ENCODE measurements at places on chromosomes 7 and 10.

GRCh38 chr10:6400331-6400730, 179.7 kb downstream of the PRKCQ start:
- DNase-seq = no peak

DNA sequence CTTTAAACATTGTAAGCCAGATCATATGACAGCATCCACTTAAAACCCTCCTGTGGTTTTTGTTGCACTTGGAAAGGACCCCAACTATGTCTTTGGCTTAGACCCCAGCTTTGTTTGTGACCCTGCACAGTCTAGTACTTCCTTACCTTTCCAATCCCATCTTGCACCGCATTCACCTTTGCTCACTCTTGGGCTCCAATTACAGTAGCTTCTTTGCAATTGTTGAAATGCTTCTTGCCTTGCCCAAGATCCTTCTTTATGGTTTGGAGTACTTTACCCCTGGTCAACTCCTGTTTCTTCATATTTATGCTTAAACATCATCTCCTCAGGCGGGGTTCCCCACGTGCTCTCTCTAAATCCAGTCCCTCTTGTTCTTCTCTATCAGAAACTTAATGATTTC, 162.6 kb downstream of the PTEN start:
- DNase-seq = no peak

DNA sequence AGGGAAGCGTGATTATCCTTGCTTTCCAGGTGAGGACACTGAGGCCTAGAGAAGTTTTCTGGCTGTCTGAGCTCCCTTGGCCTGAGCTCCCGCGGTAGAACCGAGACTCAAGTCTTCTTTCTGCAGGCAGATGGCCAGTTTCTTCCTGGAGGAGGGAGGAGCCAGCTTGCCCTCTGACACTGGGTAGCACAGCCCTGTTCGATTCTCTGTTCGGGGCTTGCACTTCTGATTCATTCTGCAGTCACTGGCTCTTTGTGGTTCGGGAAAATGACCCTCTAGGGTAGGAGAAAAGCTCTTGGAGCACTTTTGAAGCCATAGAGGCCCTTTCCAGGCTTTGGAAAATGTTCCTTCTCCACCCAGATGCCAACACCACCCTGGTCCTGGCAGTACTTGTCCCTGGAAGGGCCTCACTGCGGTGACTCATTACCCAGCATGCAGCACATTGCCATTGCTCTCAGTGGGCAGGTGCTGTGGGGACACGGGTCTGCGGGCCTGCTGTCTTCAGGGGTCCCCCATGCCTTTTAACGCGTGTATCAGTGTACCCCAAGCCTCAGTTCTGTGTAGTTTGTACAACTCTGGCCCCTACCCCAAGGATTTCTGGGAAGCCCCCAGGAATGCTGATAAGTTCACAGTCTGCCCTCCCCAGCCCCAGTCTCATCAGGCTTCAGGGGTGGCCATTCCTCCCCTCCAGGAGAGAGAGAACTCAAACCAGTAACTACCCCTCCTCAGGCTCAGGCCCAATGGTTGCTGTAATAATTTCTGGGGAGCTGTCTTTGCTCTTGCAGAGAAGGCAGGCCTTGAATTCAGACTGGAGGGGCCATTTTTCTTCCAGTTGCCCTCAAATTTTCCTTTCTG, 11.9 kb downstream of the CHST3 start:
- DNase-seq = no peak

DNA sequence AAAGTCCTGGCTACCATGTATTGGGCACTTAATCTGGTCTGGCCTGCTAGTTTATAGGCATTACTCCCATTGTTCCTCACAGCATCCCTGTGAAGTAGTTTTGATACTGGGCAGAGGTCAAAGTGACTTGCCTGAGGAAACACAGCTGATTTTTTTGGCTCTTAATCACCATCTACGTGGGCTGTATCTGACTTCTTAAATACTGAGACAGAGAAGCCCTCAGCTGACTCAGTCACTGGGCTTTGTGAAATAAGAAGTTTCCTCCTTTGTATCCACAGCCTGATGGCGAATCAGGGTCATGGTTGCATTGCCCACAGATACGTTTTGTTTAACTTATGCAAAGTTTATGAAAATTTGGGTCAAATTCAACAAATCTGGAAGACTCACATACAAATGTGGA, 13.2 kb downstream of the TACR2 start:
- no peak for DNase-seq

All from stimulated activated CD4-positive, alpha-beta T cell treated with anti-CD3 and anti-CD28 coated beads, Interleukin-1b, Interleukin-23, amount 100 ng/mL, for 4 hours (primary cell).